ENCODE measurements at places on chromosomes 11 and 22.
A peak's percentile ranks its signal among the peaks of the same experiment; 100 is the strongest.

GRCh38 chr11:93324500-93324899 is 6.0 kb upstream of the DEUP1 start:
- no peak for DNase-seq

DNA sequence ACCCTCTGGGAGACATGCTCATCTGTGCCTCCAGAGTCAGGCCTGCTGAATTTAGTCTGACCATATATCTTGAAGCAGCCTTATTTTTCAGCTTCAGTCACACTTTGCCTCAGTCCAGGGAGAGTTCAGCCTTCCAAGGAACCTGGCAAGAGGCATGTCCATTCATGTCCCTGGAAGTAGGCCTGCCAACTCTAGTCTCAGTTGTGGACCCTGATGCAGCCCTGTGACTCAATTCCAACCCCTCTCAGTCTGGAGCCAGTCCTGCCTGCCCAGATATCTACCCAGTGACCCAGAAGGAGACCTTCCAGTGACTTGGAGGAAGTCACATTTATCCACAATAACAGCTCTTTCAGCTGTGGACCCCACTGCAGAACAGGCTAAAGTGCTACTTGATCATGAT is 566.6 kb downstream of the TMEM135 start:
- DNase-seq: peak; percentile 10

- DNase-seq: peak; percentile 68
Observed at GRCh38 chr11:17978553-17979287, 34.1 kb downstream of the SERGEF start.

DNA sequence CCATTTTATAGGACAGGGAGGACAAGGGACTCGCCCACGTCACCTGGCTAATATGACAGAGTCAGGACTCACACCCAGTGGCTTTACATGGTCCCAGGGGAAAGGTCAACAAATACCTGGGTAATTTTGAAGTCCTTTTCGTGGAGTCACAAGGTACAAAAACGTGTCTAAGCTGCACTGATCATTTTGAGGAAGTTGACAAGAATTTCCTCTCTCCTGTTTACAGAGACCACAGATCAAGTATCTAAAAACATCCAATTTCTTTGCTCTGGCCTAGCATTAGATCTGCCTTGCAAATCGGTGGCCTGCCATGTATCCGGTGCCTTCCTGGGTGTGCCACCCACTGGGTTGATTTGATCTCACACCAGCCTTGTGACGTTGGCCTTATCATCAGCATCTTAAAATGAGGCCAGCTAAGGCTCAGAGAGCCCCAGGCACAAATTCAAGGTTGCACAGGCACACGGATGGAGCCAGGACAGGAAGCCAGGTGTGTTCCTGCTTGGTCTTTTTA is 17.6 kb downstream of the GDPD5 start:
- no peak for DNase-seq

DNA sequence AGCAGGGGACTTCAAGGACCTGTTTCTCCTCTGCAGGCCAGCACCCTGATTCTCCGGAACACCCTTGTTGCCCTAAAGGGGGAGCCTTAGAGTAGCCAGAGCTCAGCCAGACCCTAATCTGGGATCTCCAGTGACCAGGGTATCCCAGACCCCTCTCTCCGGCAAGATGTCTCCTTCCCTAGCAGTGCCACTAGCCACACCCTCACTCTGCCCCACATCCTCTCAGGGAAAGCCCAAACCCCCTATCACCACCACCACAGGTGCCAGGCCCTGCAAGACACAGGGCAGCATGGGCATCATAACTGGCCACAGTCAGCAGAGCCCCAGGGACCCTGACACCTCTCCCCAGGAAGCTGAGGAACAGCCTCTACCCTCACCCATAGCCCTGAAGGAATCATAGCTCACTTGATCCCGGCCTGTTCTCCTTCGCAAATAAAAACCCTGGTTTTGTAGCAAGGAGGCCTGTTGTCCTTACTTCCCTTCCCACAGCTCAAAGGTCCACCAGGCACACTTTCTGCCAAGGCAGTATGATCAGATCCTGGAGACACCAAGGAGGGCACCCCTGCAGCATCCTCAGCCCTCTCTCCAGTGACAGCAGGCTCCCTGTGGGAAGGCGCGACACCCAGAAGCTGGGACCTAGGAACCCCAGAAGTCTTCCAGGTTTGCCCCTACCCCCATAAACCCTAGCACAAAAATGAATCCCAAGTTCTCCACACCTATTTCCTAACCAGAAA is 4.6 kb downstream of the CFL1 start:
- DNase-seq: no peak

DNA sequence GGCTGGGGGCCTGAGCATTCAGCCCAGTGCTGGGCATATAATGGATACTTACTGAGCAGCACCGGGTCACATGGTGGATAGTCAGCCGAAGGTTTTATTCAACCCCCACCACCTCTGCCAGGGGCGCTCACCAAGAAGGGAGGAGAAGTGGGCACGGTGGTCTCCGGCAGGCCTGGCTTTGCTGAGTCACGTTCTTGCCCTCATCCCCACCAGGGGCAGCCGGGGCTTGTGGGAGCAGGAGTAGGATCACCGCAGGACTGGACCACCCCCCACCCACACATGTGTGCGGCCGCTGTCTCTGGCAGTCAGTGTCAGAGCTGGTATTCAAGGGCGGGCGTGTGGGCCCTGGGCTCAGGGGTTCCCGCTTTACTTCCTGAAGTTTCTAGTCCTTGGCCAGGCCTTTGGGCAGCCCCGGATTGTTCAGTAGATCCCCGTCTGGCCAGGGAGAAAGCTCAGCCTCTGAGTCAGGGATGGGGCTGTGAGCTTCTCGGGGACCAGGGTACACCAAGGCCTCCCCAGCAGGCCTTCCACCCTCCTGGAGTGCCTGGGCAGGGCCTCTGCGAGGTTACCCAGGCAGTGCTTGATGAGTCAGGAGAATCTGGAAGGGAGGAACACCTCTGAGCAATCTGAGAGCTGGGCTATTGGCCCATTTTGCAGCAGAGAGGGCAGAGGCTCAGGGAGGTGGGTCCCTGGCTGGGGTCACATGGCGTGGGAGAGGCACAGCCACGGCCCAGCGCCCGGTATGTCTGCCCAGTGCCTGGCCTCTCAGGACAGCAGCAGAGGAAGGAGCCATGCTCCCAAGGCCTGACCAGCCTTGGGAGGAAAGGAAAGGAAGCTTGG is 60.6 kb downstream of the RTL6 start:
- DNase-seq: no peak

- no peak for DNase-seq
Observed at GRCh38 chr22:46867106-46867505, 104.7 kb downstream of the TBC1D22A start.

DNA sequence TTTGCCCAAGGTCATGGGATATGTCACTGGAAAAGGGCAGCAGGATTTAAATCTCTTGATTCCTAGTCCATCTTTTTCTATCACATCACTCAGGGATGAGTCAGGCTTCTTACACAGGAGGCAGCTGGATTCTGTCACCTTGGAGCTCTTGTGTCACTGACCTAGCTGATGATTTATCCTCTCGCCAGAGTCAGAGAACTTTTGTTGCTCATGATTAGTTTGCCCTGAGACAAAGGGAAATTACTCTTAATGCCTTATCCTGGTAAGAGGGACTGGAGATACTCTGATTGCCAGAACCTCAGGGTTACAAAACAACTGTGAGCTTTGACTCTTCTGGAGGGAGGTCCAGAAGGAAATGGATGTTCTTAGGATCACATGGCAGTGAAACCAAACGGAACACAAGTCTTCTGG is 10.1 kb downstream of the COA4 start:
- peak; percentile 63 for DNase-seq

DNA sequence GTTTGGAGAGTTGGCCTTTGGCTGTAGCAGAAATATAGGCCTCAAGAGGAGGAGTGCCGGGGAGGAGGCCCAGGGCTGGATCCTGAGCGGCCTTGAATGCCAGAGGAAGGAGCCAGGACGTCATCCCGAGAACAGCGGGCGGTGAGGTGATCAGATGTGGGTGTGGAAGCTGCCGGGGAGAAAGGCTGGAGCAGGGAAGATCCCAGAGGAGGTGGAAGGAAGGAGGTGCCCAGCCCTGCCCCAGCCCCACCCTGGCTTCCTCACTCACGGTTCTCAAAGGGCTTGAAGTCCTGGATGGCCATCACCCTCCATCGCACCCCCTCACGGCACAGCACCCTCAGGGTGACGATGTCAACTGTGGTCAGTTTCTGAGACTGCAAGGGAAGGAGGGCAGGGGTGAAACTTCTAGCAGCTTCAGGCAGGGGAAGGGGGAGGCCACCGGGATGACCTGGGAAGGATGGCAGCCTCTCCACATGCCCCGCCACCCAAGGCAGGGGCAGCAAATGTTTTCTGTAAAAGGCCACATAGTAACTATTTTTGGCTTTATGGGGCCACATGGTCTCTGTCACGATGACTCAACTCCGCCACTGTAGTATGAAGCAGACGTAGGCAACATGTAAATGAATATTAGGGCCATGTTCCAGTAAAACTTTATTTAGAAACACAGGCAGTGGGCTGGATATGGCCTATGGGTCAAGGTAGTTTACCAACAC is 10.7 kb downstream of the IL2RB start:
- no peak for DNase-seq

GRCh38 chr11:31487848-31488247 is 21.6 kb downstream of the IMMP1L start:
- no peak for DNase-seq

GRCh38 chr11:124672536-124673215 is 863 bp downstream of the SIAE start:
- no peak for DNase-seq

- no peak for DNase-seq
Observed at GRCh38 chr11:70819022-70819421, 420.7 kb downstream of the CTTN start.

- DNase-seq: no peak
Observed at GRCh38 chr11:8577791-8578581, 16.0 kb downstream of the STK33 start.

- no peak for DNase-seq
Observed at GRCh38 chr11:40425168-40425567, 1034.3 kb downstream of the LRRC4C start.

DNA sequence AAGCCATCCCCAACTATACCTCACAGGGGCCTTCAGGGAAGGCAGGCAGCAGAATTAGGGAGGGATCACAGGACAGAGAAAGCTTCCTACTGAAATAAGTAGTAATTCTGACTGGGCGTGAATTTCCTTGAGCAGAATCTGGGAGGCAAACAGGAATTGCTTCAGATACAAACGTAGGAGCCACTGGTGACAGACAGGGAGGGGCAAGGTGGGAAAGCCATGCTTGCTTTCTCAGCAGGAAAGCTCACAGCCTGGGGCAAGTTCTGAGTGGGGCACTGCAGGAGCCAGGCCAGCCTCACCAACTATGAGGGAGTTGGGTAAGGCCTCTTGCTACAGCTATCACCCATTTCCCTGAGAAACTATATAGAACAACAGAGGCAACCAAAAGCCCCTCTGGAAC is 43.6 kb downstream of the ARHGAP32 start:
- DNase-seq: no peak

DNA sequence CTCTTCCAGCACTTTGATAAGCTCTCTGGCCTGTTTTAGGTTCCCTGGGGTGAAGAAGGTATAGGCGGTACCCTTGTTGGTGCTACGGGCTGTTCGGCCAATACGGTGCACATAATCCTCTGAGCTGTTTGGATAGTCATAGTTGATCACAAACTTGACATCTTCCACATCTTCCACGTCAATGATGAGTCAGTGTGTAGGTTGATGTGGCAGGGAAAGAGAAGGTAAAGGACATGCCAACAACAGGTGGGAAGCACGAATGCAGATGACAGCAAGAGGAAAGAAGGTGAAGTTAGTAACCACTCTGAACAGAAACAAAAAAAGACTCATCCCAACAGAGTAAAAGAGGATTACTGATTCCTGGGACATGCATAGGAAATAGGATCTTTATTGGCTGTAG is 18.2 kb downstream of the DDX17 start:
- DNase-seq: no peak

DNA sequence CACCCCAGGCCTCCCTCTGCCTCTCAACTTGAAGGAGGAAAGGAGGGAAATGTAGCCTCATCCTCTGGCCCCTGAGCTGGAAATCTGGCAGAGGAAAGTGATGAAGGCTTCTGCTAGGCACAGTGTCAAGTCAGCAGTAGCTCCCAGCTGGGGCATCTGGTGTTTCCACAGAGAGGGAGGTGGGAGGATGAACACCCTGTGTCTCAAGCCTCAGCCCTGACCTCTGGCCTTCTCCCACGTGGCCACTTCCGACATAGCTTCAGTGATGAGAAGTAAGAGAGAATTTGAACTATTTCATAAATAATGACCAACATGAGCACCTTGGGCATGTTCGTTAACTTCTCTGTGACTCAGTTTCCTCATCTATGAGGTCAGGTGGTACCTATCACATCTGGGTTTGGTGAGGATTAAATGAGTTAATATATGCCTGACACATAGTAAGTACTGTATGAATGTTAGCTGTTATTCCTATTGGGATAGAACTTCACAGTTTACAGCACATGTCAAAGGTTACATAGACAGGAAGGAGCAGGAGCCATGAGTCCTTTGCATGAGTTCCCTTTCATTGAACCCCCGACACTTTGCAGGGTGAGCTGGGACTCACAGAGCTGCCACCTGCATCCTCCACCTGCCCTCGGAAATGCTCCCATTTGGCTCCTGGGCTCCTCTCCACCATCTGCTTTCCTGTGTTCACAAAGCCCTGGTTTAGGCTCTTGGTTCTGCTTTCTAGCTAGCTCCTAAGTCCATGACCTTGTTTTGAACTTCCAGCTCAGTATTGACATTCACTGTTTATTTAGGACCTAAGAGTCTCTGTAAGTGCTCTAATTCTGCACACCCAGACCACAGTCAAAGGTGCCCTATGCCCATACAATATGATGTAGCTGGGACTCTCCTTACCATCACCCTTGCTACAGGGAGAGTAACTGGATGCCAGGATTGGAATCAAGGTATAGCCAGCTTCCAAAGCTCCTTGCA is 61.7 kb downstream of the CSNK2A3 start:
- no peak for DNase-seq

- DNase-seq: no peak
Observed at GRCh38 chr11:19279451-19279850, 38.7 kb upstream of the E2F8 start.

- no peak for DNase-seq
Observed at GRCh38 chr11:122101625-122102291, 14.3 kb downstream of the BLID start.

DNA sequence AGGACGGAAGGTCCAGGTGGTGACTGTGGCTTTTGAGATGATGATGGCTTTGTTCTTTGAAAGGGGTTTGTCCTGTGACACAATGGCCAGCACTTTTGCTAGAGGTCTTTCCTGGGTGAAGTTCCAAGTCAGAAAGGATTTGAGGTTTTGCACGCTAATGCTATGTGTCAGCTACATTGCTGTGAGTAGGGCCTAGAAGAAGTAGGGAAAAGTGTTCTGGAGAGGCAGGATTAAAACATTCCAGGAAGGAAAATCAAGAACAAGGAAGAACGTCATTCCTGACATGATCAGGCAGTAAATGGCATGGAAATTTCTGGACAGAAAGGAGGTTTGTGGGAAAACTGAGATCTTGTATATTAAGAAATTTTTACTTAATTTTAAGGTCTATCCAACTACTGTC is 290.7 kb downstream of the NTM start:
- DNase-seq: no peak

- no peak for DNase-seq
Observed at GRCh38 chr11:36109850-36110606, 166.2 kb downstream of the LDLRAD3 start.

All from RWPE1 (cell line).